ENCODE measurements at places on chromosomes 12 and 14.

- DNase-seq = no peak
Observed at GRCh38 chr14:73924337-73924736, 25.6 kb downstream of the FAM161B start.

- DNase-seq = no peak
Observed at GRCh38 chr12:77131977-77132490, 66.7 kb upstream of the E2F7 start.

- no peak for DNase-seq
Observed at GRCh38 chr12:14896521-14897169, 11.0 kb upstream of the MGP start.

- peak; percentile 51 for DNase-seq
Observed at GRCh38 chr12:57744194-57744776, 554 bp upstream of the TSPAN31 start.

- DNase-seq = no peak
Observed at GRCh38 chr12:8829621-8830020, 7.2 kb downstream of the A2ML1 start.

GRCh38 chr14:68447581-68448251 lies 345.2 kb downstream of the ZFP36L1 start:
- no peak for DNase-seq

DNA sequence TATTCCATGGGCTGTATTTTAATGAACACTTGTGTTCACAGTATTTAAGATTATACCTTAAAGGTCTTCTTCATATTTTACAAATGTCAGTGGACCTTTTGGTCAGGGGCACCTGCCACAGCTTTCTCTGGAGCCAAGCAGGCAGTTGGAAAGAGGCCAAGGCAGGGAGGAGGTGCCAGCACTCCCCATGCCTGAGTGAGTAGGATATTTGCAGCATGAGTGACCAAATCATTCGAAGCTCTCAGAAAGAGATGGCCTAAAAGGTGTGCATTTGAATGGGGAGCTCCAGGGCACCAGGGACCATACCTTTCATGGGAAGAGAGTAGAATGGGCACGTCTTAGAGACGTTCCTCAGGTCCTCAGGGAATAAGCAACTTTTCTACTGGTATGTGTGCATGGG lies 121.6 kb downstream of the GPR135 start:
- no peak for DNase-seq

DNA sequence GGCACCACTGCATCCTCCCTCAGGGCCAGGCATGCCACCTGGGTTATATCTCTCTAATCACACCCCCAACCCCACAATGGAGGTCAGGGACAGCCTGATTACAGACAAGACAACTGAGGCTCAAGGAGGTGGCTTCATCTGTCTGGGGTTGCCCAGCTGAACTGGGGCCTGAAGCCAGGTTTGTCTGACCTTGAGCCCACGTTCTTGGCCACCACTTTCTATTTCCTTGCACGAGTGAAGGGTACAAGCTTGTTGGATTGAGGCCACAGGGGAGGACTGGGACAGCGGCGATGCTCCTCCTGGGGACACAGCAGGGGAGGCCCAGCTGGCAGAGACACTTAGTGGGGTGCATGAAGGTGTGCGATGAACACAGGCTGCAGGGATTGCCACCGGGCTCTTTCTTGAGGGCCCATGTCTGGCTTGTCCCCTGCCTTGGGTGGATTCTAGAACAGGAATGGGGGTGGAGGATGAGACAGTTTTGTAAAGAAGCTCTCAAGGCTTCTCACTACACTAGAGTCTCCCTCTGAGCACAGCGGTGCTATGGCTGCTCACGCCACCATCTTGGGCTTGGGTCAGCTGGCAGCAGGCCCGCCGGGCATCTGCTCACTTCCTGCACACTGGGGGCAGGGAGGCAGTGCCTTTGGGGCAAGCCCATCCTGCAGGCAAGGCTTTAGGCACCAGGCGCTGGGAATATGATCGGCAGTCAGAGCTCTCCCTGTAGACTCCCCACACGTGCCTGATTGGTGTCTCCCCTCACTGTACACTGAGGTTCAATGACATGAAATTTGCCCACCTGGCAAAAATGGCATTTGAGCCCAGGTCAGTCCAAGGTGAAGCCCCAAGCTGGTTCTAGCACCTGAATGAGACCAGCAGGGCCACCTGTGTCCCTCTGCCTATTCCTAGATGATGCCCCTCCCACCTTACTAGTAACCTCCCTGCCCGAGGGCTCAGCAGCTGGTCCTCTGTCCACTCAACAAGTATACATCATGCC lies 16.0 kb downstream of the RITA1 start:
- no peak for DNase-seq

Data from CD8-positive, alpha-beta memory T cell (primary cell).